Fibroblast of skin of left biceps (primary cell): ENCODE measurements at places on chromosomes 13 and 19.

- no peak for DNase-seq
Observed at GRCh38 chr19:11023016-11023415, 62.2 kb downstream of the SMARCA4 start.

DNA sequence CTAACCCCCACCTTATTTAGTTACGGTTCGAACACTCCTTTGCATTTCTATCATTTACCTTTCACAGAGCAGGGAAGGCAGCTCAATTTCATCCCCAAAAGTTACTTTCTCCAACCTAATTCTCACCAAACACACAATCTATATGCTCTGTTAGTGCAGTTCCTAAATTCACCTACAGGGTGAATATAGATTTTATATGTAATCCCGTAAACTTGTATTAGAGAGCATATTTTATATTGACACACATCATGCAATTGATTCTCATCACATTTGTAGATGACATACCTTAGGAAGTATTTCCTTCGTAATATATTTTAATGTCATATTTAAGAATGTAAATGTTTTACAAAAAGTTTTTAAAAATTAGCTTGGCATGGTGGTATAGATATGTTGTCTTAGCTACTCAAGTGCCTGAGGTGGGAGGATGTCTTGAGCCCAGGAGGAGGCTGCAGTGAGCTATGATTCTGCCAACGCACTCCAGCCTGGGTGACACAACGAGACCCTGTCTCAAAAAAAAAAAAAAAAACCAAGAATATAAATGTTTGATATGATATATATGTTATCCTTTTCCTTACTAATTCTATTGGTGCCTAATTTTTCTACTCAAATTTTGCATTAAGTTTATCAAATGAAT is 57.3 kb upstream of the TNFRSF19 start:
- DNase-seq = no peak

GRCh38 chr19:2724148-2724557 is 3.0 kb upstream of the DIRAS1 start:
- DNase-seq = no peak

- DNase-seq = no peak
Observed at GRCh38 chr19:27736225-27736624, 1476.7 kb downstream of the UQCRFS1 start.

- no peak for DNase-seq
Observed at GRCh38 chr19:42420055-42420544, 7.1 kb downstream of the LIPE start.

GRCh38 chr19:46913852-46914430 is 53.1 kb downstream of the ARHGAP35 start:
- DNase-seq = no peak

GRCh38 chr19:17489392-17490030 is 19.2 kb downstream of the SLC27A1 start:
- no peak for DNase-seq

GRCh38 chr13:25915840-25916518 is 135.8 kb downstream of the SHISA2 start:
- no peak for DNase-seq
